ENCODE measurements at places on chromosomes 12 and 14. TPM values are rescaled to one million over a fixed set of nuclear protein-coding genes. Genes with fewer than 3 reads are reported as not detected.
A peak's percentile ranks its signal among the peaks of the same experiment; 100 is the strongest.

DNA sequence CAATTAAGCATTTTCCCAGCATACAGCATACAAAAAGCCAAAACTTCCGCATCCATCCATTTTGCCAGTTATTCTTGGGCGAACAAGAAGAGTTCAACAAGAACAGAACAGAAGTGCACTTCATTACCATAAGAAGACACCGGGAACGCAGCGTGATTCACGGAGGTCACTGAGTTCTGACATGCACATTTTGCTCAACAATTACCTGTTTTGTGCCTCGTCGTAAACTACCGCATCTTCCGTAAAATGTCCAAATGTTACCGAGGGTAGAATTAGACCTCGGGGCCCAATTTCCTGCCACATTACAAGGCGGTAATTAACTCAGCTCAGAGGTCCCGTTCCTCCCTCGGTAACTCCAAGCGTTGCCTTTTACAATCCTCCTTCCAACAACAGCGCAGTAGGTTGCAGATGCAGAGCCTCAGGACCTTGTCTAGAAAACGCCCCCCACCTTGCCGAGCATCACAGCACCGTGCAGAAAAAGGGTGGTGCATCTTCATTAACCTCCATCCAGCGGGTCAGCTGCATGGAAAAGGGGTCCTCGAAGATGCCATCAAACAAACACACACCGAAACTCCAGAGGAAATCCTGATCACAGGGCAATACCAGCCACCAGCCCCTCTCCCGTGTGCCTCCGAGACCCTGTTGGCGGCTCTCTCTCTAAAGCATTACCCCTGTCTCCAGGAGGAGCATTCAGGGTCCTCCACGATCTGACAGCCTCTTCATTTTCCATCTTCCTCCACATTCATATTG, 125.2 kb downstream of the BCL11B start:
- H3K4me1 ChIP-seq = no peaks in the 10 kb centered on the region
- no peak for DNase-seq
- peaks cover 6% of the 10 kb centered on the region for H3K27me3 ChIP-seq
- no peak overlapping the region for H3K27ac ChIP-seq
- no peaks in the 10 kb centered on the region for H3K36me3 ChIP-seq
- no peak overlapping the region for H3K4me3 ChIP-seq

Gene NGB
- total RNA-seq = not detected

DNA sequence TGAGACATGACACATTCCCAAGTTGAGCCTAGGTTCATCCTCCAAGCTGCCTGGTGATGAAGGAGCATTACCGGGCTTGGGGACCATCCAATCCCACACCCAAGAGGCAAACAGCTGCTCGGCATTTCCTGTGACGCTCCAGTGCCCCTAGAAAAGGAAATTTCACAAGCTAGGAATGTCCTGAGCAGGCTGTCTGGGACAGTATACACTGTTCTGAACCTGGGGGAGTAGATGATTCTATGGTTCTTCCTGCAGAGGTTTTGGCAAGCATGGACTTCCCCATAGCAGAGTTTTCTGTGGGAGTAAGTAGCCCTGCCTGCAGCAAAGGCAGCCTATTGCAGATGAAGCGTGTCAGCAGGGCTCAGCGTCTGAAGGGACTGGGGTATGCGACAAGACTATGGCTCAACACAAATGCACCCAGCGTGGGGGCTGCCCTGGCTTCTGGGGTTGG, 47.4 kb upstream of the SRSF5 start:
- H3K4me3 ChIP-seq = no peak overlapping the region
- H3K27ac ChIP-seq = peak overlapping the region; percentile 35
- DNase-seq = no peak
- peaks cover 38% of the 10 kb centered on the region for H3K4me1 ChIP-seq

DNA sequence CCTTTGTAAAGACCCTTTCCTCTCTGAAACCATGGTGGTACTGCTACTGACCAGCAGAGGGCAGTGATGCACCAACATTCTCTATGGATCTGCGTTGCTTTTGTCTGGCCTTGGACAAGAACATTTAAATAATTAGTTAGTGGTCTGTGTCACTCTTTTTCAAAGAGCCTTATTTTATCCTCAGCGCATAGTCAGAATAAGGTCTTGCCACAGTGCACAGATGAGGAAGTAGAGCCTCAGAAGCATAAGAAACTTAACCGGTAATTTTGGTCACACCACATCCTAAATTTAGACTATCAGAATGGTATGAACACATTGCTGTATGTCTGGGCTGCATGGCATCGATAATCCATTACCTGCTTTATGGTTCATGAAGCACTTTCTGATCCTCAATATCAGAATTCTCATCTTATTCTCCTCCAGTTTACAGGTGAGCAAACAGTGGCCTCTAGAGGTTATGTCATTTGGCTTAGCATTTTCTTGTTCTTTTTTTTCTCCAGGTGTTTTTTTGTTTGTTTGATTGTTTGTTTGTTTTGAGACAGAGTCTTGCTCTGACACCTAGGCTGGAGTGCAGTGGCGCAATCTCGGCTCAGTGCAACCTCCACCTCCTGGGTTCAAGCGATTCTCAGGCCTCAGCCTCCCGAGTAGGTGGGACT, 23.7 kb upstream of the IFT81 start:
- peak; percentile 75 for DNase-seq
- H3K27ac ChIP-seq = peak overlapping the region; percentile 24
- H3K4me1 ChIP-seq = peaks cover 9% of the 10 kb centered on the region
- H3K4me3 ChIP-seq = no peak overlapping the region

DNA sequence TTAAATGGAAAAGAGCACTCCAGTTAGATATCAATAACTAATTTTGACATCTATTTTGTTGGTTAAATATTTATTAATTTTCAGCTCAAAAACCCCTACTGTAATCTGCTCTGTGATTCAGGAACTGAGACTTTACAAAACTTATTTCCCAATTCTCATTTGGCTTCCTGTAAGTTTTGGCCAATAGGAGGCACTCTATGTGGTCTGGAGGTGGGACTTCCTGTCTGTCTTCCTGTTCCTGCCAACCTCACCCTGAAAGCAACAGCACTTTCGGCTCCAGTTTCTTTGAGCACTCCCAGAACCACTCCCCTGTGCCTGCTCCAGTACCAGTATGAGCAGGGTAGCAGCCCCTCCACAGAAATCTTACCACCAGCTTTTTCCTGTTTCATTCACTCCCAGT, 1027.0 kb downstream of the VRK1 start:
- H3K36me3 ChIP-seq = no peaks in the 10 kb centered on the region
- H3K4me3 ChIP-seq = no peak overlapping the region
- H3K27ac ChIP-seq = no peak overlapping the region
- H3K27me3 ChIP-seq = peaks cover 3% of the 10 kb centered on the region
- DNase-seq = no peak

- peak overlapping the region; percentile 16 for H3K4me3 ChIP-seq
- H3K27me3 ChIP-seq = no peaks in the 10 kb centered on the region
- H3K4me1 ChIP-seq = no peaks in the 10 kb centered on the region
- DNase-seq = no peak
- H3K36me3 ChIP-seq = no peaks in the 10 kb centered on the region
These were observed 3.3 kb downstream of the CD4 start for GRCh38 chr12:6792522-6793201.

GRCh38 chr14:103727313-103727980, 11.8 kb downstream of the ZFYVE21 start:
- DNase-seq = no peak
- peaks cover 58% of the 10 kb centered on the region for H3K4me1 ChIP-seq
- H3K27me3 ChIP-seq = no peaks in the 10 kb centered on the region
- no peak overlapping the region for H3K4me3 ChIP-seq
- H3K27ac ChIP-seq = no peak overlapping the region

DNA sequence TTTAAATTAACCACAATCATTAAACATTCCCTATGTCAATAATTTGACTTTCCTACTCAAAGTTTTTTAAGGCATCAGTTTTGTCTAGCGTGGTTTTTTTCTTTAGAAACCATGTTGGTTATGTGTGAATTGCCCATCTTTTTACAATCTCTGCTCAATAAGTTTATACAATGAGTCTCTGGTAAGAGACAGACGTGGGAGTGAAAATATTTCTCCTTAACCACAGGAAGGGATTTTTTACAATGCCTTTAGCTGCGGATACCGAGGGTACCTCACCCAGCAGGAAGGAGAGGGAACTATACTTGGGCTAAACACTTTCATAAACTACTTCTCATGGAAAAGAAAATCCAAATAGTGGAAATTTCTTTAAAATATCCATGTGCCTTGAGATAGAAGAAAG, 191.4 kb upstream of the BCL2L14 start:
- peaks cover 37% of the 10 kb centered on the region for H3K4me1 ChIP-seq
- no peak overlapping the region for H3K27ac ChIP-seq
- no peaks in the 10 kb centered on the region for H3K27me3 ChIP-seq
- no peak for DNase-seq
- H3K36me3 ChIP-seq = no peaks in the 10 kb centered on the region

Gene KLRG1
- total RNA-seq = not detected

DNA sequence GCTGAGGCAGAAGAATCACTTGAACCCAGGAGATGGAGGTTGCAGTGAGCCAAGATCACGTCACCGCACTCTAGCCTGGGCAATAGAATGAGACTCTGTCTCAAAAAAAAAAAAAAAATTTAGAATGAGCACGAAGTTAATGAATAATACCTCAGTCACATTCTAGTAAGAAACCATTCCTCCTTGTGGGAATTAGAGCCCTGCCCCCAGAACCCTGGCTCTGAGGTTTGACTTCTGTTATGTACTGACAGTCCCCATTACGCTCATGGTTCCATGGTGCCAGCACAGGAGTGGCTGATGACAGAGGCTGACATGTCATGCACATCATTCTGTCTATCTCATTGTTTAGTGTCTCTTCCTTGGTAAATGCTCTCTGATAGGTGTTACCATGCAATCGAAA, 132.6 kb upstream of the FGD4 start:
- peaks cover 4% of the 10 kb centered on the region for H3K4me1 ChIP-seq
- H3K4me3 ChIP-seq = no peak overlapping the region
- DNase-seq = no peak
- no peaks in the 10 kb centered on the region for H3K36me3 ChIP-seq
- H3K27ac ChIP-seq = no peak overlapping the region
- no peaks in the 10 kb centered on the region for H3K27me3 ChIP-seq

DNA sequence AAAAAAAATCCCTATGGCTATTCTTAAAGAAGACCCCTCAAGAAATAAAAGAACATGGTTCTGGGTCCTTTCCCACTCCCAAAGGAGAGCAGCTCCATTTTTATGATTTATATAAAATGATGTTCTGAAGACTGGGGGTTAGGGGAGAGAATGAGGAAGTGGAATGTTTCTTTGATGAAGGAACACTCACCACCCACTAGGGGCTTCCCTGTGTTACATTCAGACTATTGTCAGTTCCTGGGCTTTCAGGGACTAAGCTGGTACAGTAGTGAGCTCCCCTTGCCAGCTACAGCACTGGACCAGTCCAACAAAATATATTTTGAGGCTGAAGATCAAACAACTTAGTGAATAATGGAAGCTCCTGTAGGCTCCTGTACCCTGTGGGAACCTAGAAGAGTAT, 98.9 kb downstream of the HMGA2 start:
- H3K4me1 ChIP-seq = no peaks in the 10 kb centered on the region
- no peak for DNase-seq
- no peaks in the 10 kb centered on the region for H3K36me3 ChIP-seq
- H3K27ac ChIP-seq = no peak overlapping the region
- H3K4me3 ChIP-seq = no peak overlapping the region

GRCh38 chr14:54443981-54444380, 2.8 kb upstream of the CNIH1 start:
- no peaks in the 10 kb centered on the region for H3K27me3 ChIP-seq
- H3K27ac ChIP-seq = no peak overlapping the region
- H3K36me3 ChIP-seq = no peaks in the 10 kb centered on the region
- H3K4me3 ChIP-seq = no peak overlapping the region

Gene FERMT2
- total RNA-seq = 16.2 TPM

DNA sequence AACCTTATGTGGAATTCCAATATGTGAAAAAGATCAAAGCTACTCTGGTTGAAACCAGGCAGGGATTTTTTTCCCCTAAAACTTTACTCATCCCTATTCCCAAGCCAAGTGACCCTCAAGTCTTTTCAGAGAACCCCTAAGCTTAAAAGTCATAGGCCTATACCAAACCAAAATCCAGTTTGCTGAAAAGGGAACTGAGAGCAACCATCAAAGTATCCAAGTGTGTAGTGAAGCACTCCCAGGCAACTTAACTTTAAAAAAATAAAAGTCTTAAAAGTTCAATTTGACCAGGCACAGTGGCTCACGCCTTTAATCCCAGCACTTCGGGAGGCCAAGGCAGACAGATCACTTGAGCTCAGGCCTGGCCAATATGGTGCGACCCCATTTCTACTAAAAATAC, 101.2 kb upstream of the DAAM1 start:
- H3K27me3 ChIP-seq = no peaks in the 10 kb centered on the region
- no peaks in the 10 kb centered on the region for H3K4me1 ChIP-seq
- DNase-seq = no peak
- no peak overlapping the region for H3K27ac ChIP-seq
- H3K4me3 ChIP-seq = no peak overlapping the region
- H3K36me3 ChIP-seq = no peaks in the 10 kb centered on the region

DNA sequence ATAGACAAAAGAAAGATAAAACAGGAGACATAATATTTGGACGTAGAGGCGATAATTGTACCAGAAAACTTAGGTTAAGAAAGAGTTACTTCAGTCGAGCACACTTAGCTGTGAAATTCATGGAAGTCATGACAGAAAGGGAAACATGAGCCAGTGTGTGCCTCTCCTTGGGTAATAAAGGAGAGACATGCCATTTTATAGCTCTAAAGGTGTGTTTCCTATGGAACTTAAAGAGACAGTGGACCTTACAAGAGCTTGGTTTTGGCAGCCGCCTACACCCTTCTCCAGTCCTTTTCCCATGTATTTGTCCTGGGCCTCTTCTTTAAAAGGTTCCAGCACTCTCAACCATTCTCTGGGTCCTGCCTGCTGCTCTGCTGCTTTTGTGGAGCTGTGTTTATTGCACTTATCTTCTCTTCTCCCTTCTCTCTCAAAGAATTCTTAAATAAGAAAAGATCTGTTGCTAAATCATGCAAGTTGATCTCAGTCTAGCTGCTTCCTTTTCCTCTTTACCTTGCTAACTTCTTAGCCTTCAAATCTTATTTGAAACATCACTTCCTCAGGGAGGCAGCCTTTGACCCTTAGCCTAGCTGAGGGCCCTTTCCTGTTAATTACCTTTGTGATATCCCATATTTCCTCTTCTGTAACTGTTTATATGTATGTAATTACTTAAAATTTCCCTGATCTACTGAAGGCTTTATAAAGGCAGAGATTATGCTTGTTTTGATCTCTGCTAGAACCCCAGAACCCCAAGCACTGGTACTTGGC, 81.8 kb upstream of the EVL start:
- no peak overlapping the region for H3K27ac ChIP-seq
- H3K4me3 ChIP-seq = no peak overlapping the region
- no peak for DNase-seq
- no peaks in the 10 kb centered on the region for H3K27me3 ChIP-seq

DNA sequence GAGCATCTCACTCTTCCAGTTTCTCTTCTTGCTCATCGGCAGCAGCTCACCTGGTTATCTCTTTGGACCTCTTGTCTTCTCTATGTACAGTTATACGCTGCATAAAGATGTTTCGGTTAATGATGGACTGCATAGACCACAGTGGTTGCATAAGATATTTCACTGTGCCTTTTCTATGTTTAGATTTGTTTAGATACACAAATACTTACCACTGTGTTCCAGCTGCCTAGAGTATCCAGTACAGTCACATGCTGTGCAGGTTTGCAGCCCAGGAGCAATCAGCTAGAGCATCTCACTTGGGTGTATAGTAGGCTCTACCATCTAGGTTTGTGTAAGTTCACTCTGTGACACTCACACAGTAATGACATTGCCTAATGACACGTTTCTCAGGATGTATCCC, 57.6 kb downstream of the FBXL14 start:
- peaks cover 12% of the 10 kb centered on the region for H3K27me3 ChIP-seq
- peaks cover 26% of the 10 kb centered on the region for H3K4me1 ChIP-seq
- no peak for DNase-seq
- H3K4me3 ChIP-seq = no peak overlapping the region
- no peaks in the 10 kb centered on the region for H3K36me3 ChIP-seq
